ENCODE measurements at places on chromosomes 11 and 22. TPM values are rescaled to one million over a fixed set of nuclear protein-coding genes. Genes with fewer than 3 reads are reported as not detected.

DNA sequence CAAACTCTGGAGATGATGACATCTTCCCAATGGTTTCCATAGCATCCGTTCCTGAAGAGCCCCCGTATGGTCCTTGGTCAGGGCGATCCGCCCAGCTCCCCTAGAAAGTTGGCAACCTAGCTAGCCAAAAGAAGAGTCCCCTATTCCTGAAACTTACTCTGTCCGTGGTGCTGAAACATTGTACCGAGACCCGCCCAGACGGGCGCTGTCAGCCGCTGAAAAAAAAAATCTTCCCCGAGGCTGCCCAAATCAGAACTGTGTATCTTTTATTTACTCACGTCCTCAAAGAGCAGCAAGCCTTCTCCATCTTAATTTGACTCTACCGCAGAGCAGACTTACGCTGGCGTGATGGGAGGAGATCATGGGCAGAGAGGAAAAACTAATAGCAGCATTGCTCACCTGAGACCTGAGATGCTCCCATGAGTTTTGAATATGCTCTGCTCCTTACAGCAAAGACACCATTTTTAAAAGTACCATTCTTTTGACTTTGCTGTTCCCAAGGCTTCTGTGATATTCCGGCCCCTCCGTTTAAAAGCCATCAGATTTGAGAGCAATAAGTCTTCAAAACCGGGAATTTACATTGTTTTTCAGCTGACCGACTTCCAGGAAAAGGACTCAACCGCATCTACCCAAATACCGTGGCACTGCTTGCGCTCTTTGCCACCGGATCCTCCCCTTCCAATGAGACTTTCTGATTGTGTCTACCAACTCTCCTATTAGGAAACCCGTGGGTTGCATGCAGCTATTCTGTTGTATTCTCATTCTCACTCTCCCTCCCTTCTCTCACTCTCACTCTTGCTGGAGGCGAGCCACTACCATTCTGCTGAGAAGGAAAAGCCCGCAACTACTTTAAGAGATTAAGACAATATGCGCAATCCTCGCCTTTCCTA lies at the start of gene SLC17A6:
SLC17A6 (plus strand) TSS at position 786 of the 890 bp plus-strand sequence. CDS start 153 bp downstream, outside the sequence.
- DNase-seq: peak; percentile 16

DNA sequence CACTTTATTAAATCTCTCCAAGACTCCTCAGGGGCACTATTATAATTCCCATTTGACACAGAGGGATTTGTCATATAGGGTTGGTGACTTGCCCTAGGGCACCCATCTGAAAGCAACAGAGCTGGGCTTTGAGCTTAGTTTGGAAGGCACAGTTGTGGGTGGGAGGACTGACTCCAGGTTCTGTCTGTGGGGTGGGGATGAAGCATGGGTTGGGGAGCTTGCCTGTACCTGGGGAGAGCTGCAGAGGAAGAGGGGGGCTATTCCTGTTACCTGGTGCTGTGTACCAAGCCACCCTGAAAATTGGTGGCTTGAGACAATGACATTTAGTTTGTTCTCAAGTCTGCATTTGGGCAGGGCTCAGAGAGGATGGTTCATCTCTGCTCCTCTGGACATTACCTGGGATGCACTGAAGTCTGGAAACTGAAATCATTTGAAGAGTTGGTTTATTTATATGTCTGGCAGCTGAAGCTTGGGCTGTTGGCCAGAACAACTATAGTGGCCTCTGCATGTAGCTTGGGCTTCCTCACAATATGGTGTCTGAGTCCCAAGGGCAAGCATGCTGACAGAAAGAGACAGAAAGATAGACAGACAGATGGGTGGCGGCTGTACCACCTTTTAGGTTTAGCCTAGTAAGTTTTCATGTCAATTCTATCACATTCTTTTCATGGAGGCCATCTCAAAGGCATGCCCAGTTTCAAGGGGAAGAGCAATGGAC lies 44.9 kb downstream of the LRRC32 start:
- DNase-seq: no peak

GRCh38 chr11:103051981-103052380 lies 40.0 kb downstream of the DCUN1D5 start:
- DNase-seq: peak; percentile 74

GRCh38 chr11:61971248-61972111 lies 4.0 kb upstream of the FTH1 start:
- peak; percentile 98 for DNase-seq

GRCh38 chr22:21760640-21761039 lies 25.0 kb upstream of the YPEL1 start:
- DNase-seq: peak; percentile 88

GRCh38 chr11:133693110-133693509 lies 152.2 kb downstream of the SPATA19 start:
- DNase-seq: no peak

- no peak for DNase-seq
Measured at GRCh38 chr11:128400382-128401203, 186.8 kb downstream of the ETS1 start.

- DNase-seq: no peak
Measured at GRCh38 chr22:50729391-50730012, 8.5 kb upstream of the ACR start.

DNA sequence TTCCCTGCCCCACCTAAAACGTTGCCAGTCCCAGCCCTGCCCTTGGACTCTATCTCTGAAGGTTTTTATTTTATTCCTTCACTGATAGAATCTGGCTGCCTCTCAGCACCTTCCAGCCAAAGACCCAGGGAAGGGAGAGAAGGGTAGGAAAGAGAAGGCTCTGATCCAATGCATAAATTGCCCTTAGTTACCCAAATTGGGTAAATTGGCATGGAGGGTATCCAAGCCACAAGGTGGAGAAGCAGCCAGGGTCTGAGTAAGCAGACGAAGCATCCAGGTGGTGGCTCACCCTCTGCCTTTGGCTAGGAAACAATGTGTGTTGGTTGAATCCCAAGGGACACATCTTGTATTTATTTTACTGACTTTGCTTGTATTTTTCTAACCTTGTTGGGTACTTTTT lies 89.0 kb downstream of the FEZ1 start:
- DNase-seq: no peak

- DNase-seq: no peak
Measured at GRCh38 chr11:62926680-62927455, 5.7 kb upstream of the CHRM1 start.

DNA sequence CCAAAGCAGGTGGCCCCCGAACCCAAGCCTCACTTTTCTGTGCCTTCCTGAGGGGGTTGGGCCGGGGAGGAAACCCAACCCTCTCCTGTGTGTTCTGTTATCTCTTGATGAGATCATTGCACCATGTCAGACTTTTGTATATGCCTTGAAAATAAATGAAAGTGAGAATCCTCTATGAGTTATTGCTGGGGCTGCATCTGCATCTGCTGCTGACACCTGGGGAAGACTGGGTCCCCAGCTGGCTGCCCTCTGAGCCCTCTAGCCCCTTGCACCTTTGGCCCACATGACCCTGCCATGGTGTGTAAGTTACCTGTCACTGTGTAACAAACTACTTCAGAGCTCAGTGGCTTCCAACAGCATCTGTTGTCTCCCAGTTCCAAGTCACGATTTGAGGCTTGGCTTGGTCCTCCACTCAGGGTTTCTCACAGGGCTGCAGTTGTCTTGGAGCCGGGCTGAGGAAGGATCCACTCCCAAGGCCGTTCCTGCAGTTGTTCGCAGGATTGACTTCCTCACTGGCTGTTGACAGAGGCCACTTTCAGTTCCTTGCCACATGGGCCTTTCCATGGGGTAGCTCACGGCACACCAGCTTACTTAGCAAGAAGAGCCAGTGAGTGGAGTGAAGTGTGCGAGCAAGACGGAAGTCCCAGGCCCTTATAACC lies 13.5 kb upstream of the UVRAG start:
- DNase-seq: no peak

- DNase-seq: peak; percentile 68
Measured at GRCh38 chr11:65329944-65330403, 3.7 kb upstream of the DPF2 start.

GRCh38 chr22:46691571-46691970 lies 46.5 kb downstream of the CERK start:
- DNase-seq: no peak

DNA sequence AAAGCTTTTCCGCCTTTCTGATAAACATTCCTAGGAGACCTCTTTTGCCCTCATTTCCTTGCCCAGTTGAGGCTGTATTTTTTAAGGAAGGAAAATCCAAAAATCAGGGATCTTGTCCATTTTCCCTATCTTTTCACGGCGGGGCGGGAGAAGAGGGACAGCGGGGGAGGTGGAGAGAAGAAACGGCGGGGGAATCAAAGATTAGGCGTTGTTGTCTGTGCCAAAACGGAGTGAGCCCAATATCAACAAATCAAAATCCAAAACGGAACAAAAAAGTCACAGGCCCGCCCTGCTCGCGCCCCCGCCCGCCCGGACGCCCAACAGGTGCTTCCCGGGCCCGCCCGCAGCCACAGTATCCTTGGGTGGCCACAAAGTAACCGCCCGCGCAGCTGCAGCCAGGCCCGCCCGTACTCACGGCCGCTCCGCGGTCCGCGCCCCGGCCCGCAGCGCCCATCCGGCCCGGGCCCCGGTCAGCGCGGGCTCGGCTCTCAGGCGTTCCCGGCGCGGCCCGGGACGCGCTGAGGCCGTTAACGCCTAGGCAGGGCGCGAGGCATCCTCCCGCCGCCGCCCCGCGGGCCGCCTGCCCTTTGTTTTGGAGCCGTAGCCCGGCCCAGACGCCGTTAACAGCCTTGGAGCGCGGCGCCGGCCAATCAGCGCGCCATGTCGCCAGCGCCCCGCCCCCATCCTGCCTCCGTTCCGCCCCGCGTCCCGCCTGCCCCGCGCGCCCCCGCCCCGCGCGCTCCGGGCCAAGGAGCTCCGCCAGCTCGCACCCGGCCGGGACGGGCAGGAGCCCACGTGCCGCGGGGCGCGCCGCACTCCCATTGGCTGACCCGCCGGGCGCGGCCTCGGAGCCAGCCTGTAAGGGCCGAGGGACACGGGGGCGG lies at the start of gene YPEL1:
YPEL1 (minus strand) TSS at position 595 of the 884 bp plus-strand sequence. CDS start 25,050 bp downstream, outside the sequence.
- peak; percentile 88 for DNase-seq

GRCh38 chr11:4991060-4991459 lies 3.6 kb upstream of the OR51L1 start:
- no peak for DNase-seq

- DNase-seq: peak; percentile 50
Measured at GRCh38 chr11:129375751-129376657, at the start of gene BARX2. Gene BARX2 (plus strand): TSS chr11:129375848. CDS start chr11:129376036, 188 bp downstream.

DNA sequence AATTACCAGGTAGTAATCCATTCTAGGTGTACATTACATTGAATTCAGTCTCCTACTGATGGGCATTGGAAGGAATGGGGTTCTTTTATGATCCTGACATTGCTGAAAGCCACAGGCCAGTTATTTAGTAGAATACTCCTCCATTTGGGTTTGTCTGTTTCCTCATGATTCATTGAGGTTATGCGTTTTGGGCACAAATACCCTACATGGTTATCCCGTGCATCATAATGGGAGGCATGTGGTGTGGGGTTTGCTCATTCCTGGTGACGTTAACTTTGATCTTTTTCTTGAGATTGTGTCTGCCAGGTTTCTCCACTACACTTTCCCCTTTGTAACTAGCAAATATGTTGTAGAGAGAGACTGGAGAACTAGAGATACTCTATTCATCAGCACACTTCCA lies 5.5 kb downstream of the FOLR3 start:
- DNase-seq: peak; percentile 96

GRCh38 chr22:29718949-29719898 lies 579 bp upstream of the CABP7 start:
- DNase-seq: no peak

DNA sequence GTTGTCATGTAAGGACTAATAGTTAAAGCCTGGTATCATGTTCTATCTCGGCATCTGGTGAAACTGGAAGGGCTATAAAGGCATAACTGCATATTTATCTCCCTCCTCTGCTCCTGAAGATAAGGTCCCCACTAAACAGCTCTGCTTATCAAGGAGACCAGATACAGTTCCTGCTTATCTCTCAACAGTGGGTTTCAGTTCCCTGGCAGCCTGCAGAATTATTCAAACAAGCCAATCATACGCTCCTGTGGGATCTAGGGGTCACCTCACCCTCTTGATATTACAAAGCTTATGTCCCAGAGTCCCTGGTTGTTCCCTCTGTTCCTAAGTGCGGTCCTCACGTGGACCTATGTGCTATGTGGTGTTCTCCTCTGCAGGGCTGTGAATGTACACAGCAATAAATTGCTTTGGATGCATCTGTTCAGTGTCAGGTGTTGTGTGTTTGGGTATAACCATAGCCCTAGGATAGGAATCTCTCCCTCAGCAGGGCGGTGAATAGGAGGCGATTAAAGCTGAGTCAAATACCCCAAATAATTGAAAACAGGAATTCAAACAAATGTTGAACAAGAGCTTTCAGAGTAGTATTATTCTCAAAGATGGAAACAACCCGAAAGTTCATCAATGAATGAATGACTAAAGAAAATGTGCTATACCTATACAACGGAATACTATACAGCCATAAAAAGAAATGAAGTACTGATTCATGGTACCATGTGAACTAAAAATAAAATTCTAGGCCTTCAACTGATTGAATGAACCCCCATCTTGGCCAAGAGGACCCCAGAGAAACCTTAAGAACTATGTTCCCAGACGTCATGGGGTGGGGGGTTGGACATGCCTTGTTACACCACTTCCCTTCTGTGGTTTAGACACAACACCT lies 3.1 kb upstream of the OOSP4A start:
- no peak for DNase-seq

DNA sequence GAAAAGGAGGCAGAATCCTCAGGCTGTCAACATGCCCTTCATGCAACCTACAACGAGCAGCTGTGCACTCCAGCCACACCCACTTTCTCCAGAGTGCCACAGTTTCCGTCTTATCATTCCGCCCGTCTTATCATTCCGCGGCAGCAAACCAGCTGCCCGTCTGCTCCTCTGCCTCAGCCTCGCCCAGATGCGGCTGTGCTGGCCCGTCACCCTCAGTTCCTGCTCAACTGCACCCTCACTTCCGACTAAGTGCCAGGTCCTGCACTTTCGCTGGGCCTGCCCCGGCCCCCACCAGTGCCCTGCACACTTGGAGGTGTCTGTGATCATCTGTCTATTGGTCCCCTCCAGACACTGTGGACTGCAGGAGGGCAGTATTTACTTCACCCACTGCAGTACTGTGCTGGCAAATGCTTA lies 43.7 kb downstream of the MICAL3 start:
- DNase-seq: no peak

- DNase-seq: no peak
Measured at GRCh38 chr11:111310723-111311122, 12.4 kb downstream of the POU2AF3 start.

GRCh38 chr11:132770829-132771530 lies 761.3 kb downstream of the OPCML start:
- DNase-seq: peak; percentile 11

Gene ELFN2
- total RNA-seq: 2.8 TPM

Gene RAB38
- 3.2 TPM for total RNA-seq

Gene FGF4
- total RNA-seq: not detected

Gene PNPLA3
- 10.8 TPM for total RNA-seq

Gene LRRC56
- total RNA-seq: 0.82 TPM

Gene SCGB1A1
- total RNA-seq: not detected

Gene CCDC81
- total RNA-seq: 4.5 TPM

Gene VSTM5
- 0.45 TPM for total RNA-seq
